ENCODE measurements at places on chromosomes 5 and 9.

- DNase-seq, result no peak
Observed at GRCh38 chr5:135052511-135053145, 18.6 kb upstream of the PITX1 start.

DNA sequence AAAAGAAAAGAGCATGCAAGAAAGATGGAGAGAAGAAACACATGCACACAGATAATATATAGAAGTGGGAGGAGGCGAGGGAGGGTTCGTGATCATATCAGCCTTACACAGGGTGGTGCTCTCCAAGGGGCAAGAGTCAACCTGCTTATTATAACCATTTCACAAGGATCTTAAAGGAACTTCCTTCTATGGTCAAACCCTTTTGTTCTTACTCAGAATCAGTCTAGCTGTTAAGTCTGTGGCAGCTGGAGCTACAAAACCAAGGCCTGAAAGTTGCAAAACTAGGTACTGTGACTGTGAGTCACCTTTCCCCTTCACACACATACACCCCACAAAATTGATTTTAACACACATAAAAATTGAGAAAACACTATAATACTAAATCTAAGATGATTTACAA lies 18.5 kb upstream of the ERMP1 start:
- no peak for DNase-seq

GRCh38 chr9:12908895-12909294 lies 134.1 kb downstream of the LURAP1L start:
- no peak for DNase-seq

DNA sequence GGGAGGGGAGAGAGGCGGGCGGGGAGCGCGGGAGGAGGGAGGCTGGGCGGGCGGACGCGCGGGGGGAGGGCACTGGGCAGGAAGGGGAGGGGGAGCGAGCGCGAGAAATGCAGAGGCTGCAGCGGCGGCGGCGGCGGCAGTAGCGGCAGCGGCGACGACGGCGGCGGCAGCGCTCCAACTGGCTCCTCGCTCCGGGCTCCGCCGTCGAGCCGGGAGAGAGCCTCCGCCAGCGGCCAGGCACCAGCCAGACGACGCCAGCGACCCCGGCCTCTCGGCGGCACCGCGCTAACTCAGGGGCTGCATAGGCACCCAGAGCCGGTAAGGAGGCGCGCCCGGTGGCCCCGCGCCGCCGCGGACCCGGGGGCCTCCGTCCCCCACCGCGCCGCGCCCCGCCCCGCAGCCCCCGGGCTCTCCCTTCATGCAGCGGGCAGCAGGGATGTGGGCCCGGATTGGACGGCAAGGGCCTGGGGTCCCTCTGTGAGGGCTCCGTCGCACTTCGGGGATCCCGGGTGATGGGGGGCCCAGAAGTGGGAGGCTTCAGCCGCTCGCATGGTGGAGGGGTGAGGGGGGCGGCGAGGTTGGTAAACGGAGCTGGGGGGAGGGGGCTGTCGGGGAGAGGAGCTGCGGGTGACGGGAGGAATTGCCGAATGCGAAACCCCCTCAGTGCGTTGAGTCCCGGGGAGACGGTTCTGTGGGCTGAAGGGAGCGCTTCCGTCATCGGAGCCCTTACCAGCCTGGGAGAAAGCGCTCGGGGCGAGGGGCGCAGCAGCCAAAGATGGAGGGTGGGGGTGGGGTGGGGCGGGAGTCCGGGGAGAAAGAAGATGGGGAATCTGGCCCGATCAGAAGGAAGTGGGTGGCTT lies at the start of gene BASP1:
Gene BASP1 (plus strand): TSS at position 139 of the 860 bp plus-strand sequence. CDS start 57,586 bp downstream, outside the sequence.
- DNase-seq, result no peak

GRCh38 chr9:114721491-114722079 lies 39.6 kb upstream of the TEX48 start:
- no peak for DNase-seq

DNA sequence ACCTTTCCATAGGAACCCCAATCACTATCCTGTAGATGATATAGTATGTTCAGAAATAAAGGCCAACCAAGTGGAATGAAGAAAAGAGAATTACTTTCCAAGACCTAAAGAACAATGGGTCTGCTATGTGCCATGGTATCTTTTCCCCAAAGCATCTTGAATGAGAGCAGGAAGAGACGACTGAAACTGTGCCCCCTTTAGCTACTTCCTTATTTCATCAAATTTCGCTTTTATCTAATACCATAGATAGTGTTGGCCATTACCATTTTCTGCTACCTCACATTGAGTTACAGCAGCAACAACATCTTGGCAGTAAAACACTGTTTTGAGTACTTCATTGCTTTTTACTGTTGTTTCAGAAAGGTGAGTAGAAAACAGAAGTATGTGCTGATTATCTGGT lies 266.6 kb downstream of the CD180 start:
- DNase-seq, result no peak

- DNase-seq, result no peak
Observed at GRCh38 chr5:158521995-158522394, 577.7 kb downstream of the EBF1 start.

- DNase-seq, result no peak
Observed at GRCh38 chr9:11064909-11065308, 452.1 kb upstream of the PTPRD start.

- DNase-seq, result no peak
Observed at GRCh38 chr9:12882430-12882829, 107.6 kb downstream of the LURAP1L start.

GRCh38 chr9:125991886-125992529 lies 244.8 kb downstream of the PBX3 start:
- no peak for DNase-seq

DNA sequence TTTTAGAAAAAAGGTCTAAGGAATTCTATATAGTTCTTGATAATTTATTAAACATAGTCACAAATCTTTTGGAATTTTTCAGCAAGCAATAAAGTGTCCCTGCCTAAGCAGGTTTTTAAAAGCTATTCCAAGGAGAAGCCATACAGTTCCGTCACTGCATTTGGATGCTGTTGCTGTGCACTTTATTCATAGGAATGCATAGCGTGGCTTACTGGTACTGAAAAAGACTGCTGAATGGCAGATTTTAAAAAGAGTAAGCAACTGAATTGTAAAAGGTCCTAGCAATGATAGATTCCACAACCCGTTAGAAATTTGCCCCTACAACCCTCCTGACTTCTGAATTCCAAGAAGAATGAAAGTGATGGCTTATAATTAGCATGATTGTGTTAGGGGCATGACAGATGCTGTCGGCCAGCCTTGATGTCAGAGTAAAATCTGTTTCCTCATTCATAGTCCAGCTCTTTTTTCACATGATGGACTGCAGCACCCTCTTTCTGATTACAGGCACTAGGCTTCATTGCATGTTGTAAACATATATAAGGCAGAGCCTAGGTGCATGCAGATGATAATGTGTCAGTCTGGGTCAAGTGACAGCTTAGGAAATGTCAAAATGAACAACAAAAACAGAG lies 227.0 kb downstream of the PDE4D start:
- DNase-seq, result no peak

GRCh38 chr9:105854783-105855724 lies 160.7 kb downstream of the TMEM38B start:
- no peak for DNase-seq

DNA sequence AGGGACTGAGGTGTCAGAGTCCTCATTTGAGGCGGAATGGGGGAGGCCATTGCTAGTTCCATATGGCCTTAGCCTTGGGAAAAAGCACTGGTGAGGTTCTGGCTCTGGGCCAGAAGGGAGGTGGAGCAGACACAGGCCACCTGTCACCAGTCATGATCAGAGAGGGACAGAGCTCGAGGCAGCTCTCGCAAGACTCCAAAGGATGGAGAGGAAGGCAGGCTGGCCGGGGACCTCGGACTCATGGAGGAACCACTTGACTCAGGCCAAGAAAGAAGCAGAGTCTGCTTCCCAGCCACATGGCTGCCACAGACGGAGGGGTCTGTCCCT lies 29.2 kb upstream of the NSMF start:
- DNase-seq, result no peak

GRCh38 chr9:69671879-69672595 lies at the start of gene APBA1:
TSS of gene APBA1 (minus strand) at chr9:69672371.
- DNase-seq, result no peak

- no peak for DNase-seq
Observed at GRCh38 chr5:133967698-133968203, 674 bp downstream of the C5orf15 start.

DNA sequence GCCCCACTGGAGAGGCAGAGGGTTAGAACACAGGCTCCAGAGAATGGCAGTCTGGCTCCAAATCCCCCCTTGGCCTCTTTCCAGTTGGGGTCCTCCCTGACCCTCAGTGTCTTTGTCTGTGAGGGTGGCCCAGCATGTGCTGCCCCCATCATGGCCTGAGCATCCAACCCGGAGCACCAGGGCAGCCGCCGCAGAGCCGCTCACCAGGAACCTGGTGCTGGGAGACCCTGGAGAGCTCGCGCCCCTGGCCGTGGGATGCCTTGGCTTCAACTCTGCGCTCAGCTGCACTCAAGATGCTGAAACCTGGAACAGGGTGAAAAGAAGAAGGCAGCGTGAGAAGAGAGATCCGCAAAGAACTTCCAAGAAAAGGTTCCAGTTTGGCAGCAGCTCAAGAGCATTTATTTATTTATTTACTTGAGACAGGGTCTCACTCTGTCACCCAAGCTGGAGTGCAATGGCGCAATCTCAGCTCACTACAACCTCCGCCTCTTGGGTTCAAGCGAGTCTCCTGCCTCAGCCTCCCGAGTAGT lies 3.8 kb downstream of the CCDC187 start:
- DNase-seq, result no peak

- DNase-seq, result no peak
Observed at GRCh38 chr5:9507974-9508373, 37.9 kb downstream of the SEMA5A start.

GRCh38 chr9:6024035-6024554 lies 8.7 kb upstream of the RANBP6 start:
- DNase-seq, result no peak

GRCh38 chr5:166165596-166165995 lies 2125.8 kb upstream of the WWC1 start:
- DNase-seq, result no peak

DNA sequence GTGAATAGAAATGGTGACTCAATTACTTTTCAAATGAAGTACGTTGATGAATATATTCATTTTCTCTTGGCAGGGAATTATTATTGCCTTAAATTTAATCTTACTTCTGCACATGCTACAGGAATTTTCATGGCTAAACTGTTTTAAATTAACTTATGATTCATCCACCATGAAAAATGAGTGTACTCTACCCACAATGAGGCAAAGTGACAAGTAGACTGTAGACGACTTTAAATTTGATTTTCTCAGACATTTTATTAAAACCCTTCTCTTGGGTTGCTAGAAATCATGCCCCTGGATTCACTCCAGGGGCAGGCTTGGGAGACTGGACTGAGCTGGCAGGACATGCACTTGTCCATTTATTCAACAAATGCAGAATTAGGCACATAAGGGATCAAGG lies 23.5 kb upstream of the ERAP2 start:
- DNase-seq, result no peak

DNA sequence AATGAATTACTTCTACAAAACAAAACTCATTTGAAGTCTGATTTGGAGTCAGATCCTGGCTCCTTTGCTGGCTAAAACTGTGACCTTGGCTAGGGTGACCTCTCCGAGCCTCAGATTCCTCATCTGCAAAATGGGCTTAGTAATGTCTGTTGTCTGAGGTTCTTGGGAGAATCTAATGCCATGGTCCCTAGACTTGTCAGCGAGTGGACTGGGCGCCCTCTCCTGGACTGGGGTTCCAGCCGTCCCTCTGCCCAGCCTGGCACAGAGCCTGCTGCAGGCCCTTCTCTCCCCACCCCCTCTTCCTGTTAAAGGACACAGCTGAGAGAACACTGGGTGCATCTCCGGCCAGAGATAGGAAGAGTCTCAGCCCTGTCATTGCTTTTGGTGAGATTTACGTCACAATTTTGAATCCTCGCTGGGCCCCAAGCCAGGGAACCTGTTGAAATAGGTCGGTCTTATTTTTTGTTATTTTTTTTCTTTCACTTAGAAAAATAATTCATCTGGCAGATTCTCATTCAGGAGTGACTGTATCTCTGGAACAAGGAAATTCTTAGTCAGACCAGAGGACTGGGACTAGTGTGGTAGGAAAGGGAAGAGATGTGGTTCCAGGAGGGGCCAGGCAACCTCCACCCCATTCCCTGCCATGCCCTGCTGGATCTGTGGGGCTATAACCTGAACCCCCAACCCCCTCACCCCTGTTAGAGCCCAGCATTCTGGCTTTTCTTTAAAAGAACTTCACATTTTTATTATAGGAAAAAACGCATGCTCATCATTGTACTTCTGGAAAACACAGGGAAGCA lies 48.2 kb upstream of the RPL26L1 start:
- no peak for DNase-seq

Measured in stimulated activated CD4-positive, alpha-beta T cell treated with anti-CD3 and anti-CD28 coated beads, TNF-alpha, amount 100 ng/mL, for 1 hour (primary cell).